ENCODE measurements at places on chromosomes 3 and 15.

GRCh38 chr15:31265871-31266711, 60.5 kb upstream of the KLF13 start:
- DNase-seq, result peak; percentile 76

DNA sequence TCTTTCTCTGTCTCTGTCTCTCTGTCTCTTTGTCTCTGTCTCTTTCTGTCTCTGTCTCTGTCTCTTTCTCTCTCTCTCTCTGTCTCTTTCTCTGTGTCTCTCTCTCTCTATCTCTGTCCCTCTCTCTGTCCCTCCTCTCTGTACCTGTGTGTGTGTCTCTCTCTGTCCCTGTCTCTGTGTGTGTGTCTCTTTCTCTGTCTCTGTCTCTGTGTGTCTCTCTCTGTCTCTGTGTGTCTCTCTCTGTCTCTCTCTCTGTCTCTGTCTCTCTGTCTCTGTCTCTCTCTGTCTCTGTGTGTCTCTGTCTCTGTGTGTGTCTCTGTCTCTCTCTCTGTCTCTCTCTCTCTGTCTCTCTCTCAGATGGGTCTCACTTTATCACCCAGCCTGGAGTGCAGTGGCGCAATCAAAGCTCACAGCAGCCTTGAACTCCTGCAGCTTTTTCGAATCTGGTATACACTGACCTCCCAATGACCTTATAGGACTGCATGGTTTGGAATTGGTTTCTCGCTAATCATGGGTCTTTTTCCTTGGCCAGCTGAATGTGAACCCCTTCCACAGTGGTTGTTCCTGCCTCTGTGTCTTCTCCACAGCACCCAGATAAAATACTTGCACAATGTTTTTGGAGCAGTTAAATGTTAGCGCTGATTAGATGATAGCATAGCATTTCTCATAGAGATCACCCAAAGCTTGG, 102.6 kb upstream of the KLHL25 start:
- DNase-seq, result no peak

DNA sequence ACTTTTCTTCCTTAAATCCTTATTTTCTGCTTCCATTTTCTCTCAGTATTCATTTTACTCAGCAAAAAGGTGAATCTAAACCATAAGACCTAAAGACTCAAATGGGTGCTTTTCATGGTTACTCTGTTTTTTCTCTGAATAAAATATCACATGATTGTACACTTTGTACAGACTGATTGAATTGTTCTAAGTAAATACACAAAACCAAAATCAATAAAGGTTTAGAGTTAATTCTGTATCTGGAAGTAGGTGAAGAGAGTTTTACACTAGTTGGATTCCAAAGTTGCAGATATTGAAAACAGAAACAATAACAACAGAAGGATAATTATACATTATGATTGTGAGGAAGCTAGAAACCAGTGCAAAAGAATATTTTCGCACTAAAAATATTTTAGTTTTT, 546.2 kb downstream of the TUSC7 start:
- no peak for DNase-seq

- no peak for DNase-seq
Measured at GRCh38 chr3:134976948-134977347, 181.9 kb downstream of the EPHB1 start.

GRCh38 chr3:66048051-66048395, 9.3 kb upstream of the MAGI1 start:
- DNase-seq, result no peak

DNA sequence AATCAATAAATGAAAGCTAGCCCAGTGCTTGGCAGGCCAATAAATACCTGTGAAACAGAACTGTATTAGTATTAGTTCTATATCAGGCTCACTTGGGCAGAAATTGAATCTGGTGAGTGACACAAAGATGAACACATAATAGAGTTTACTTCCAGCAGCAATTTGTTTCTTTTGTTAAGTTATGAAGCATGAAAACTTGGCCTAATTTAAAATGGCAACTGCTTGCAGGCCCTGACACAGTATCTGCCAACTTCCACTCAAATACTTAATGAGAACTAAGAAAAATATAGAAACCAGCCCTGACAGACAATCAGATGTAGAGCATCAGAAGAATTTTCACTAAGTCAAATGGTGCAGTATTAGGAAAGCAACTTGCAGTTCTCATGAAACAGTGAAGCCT, 37.6 kb upstream of the LRIG1 start:
- no peak for DNase-seq

- no peak for DNase-seq
Measured at GRCh38 chr3:16798738-16799137, 86.0 kb upstream of the PLCL2 start.

GRCh38 chr3:10708216-10708893, 107.7 kb upstream of the SLC6A11 start:
- no peak for DNase-seq

DNA sequence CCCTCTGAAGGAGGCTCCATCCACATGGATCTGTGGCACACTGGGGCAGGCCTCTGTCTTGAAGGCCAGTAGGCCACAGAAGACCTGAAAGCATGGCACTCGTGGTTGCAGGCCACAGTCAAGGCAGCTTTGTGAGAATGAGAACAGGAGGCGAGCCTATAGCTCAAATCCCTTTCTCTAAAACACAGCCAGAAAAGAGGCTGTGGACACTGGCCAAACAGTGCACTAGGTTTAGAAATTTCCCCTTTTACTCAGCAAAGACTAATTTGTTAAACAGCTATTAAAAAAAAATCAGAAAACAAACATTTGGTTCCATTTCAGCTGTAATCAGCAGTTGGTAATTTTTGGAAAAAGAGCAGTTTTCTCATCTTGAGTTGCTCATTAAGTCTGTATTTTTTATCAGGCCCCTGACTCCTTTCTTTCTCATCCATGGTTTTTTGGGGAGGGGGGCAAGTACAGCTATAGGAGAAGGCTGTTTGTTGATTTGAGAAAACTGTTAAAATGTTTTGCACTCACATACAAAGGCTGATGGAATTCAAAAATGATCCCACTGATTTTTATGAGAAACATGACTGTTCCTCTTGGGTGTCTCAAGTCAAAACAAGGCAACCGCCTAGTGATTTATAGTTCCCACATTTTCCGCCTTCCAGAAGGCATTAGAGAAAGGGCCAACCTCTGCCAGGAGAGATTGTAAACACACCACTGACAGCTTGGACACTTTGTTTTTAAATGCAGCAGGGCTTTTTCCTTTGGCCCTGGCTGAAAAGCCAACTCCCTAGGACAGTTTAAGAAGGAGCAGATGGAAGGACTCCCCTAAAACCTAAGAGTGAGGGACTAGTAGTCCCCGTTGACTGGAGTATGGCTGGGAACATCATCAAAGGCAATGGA, 28.1 kb downstream of the PARP16 start:
- DNase-seq, result no peak

GRCh38 chr3:25257026-25257425, 171.0 kb upstream of the RARB start:
- DNase-seq, result no peak

DNA sequence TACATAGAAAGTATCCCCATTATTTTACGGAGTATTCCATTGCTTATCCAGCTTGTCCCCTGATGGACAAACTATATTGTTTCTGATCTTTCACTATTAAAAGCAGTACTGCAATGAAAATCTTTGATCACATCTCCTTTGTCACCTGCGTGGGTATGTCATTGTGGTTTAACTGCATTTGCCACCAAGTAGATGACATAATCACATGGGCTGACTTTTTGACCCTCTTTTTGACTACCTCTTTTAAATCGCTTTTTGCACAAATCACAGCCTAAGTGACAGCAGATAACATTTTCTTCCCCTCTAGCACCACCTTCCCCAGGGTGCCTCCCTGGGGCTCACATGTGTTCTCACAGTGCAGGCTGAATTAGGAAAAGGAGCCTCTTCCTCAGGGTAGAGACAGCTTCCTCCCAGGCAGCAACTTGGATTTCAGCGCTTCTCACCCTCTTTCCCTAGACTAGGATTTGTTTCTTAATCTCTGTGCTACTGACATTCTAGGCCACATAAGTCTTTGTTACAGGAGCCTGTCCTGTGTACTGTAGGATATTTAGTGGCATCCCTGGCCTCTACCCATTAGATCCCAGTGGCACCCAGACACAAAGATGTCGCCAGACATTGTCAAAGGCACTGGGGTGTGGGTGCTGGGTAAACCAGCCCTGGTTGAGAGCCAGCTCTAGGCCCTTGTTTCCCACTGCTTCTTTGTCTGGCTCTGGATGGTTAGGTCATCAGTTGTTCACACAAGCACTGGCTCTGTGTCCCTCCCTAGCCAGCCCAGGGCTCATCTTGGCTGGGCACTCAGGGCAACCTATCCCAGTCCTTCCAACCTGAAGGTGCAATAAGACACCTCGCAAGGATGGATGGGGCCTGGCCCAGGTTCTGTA, 1.3 kb upstream of the RBP1 start:
- DNase-seq, result no peak
